Stimulated activated CD4-positive, alpha-beta T cell treated with anti-CD3 and anti-CD28 coated beads, Interleukin-2, amount 100 ng/mL, for 48 hours (primary cell): ENCODE measurements at places on chromosomes 3 and 15.

- DNase-seq, result no peak
These were observed 1375.1 kb upstream of the ALCAM start for GRCh38 chr3:103991461-103992115.

- DNase-seq, result no peak
These were observed 40.4 kb upstream of the PXYLP1 start for GRCh38 chr3:141191097-141191749.

DNA sequence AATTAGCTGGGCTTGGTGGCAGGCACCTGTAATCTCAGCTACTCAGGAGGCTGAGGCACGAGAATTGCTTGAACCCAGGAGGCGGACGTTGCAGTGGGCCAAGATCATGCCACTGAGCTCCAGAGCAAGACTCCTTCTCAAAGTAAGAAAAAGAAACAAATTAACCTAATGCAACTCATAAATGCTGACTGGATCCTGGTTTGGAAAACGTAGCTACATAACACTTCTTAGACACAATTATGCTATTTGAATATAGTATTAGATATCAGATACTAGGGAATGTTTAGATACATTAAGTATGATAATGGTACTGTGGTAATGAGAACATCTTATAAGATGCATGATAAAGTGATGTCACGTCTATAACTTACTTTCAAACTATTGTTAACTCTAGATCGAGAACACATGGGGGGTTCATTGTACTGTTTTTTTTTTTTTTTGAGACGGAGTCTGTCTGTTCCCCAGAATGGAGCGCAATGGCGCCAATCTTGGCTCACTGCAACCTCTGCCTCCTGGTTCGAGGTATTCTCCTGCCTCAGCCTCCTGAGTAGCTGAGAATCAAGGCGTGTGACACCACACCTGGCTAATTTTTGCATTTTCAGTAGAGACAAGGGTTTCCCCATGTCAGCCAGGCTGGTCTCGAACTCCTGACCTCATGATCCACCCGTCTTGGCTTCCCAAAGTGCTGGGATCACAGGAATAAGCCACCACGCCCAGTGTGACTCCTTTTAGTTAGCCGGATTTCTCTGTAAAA is 5.9 kb upstream of the ISY1 start:
- DNase-seq, result no peak

GRCh38 chr15:39666677-39667076 is 85.8 kb downstream of the THBS1 start:
- no peak for DNase-seq

DNA sequence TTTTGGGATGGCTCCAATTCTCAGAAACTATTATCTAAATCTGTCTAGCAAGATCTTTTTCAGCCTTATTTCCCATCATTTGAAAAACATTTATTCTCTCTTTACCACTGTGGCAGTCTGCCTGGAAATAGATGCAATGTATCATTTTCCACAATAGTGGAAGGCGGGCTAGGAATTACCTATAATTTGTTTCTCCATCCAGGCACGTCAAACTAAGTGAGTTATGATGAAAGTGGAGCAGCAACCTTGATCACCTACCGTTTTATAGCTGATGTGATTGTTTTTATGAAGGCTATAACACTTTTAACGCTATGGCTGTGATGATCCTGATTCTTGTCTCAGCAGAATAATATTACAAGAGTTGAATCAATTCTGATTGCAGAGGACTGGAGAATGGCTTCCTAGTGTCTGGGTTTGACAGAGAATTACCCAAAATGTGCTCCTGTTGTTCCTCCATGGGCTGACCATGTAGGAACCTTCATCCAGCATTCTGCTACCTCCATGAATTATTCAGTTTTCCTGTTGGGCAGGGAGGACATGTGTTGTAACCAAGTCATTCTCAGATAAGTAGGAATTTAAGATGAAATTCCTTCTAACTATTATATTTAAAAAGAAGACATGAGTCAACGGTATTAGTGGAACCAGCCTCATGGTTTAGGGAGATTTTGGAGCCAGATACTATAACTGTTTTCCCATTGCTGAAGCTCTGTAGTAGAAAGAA is 231.5 kb upstream of the SGO1 start:
- no peak for DNase-seq

- no peak for DNase-seq
These were observed 124.1 kb downstream of the TJP1 start for GRCh38 chr15:29698030-29698701.

- DNase-seq, result no peak
These were observed 657.5 kb downstream of the GRM7 start for GRCh38 chr3:7518456-7518855.
